ENCODE measurements at places on chromosomes 1 and 21.
A peak's percentile ranks its signal among the peaks of the same experiment; 100 is the strongest.

DNA sequence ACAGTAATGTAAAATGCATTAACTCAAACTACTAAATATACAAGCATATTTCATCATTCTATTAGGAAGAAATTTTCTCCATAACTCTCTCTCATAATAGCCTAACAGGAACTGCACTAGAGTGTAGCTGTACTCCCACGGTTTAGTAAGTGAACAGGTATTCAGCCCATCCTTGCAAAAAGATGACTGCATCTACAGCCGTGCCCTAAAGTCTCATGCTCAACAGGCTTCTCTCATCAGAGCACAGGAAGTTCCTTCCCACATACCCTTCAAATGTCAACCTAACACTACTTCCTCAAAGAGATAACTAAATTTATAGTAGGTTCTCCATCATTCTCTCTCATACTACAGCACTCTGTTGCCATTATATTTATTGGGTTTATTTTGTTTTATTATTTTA lies 251.6 kb downstream of the AKT3 start:
- no peak for DNase-seq

DNA sequence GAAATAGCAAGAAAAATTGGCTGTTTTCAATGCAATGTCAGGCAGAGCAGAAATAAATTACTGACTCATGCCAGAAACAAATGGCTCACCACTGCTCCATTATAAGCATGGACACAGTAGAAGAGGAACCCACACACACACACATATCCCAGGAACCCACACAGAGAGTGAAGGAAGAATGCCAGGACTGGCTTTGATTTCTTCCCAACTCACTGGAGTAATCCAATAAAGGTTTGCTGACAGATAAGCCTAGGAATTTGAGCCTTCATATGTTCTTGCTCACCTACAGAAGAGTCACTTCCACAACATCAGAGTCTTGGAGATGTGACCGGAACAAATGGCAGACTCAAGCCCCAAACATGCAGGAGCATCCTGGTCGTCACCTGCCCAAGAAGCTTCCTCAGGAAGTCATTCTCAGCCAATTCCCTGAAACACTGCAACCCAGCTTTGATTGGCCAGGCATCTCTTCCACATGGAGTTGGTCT lies 2.2 kb downstream of the SH3BP5L start:
- DNase-seq, result no peak

DNA sequence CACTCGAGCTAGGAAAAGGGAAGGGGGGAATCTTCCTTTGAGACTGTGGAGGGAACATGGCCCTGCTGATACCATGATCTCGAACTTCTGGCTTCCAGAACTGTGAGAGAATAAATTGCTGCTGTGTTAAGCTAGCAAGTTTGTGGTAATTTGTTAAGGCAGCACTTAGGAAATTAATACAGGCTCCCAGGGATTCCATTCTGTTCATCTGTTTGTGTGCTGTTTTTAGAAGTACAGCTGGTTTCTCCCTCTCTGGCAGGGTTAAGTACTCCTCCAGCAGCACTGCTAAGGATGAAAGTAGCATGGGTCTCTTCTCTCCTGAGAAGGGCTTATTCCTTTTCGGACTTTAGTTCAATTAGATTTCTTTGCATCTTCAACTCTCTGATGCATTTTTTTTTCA lies 268.3 kb downstream of the HHIPL2 start:
- DNase-seq, result no peak

GRCh38 chr1:160539990-160540858 lies 17.2 kb upstream of the SLAMF6 start:
- no peak for DNase-seq

DNA sequence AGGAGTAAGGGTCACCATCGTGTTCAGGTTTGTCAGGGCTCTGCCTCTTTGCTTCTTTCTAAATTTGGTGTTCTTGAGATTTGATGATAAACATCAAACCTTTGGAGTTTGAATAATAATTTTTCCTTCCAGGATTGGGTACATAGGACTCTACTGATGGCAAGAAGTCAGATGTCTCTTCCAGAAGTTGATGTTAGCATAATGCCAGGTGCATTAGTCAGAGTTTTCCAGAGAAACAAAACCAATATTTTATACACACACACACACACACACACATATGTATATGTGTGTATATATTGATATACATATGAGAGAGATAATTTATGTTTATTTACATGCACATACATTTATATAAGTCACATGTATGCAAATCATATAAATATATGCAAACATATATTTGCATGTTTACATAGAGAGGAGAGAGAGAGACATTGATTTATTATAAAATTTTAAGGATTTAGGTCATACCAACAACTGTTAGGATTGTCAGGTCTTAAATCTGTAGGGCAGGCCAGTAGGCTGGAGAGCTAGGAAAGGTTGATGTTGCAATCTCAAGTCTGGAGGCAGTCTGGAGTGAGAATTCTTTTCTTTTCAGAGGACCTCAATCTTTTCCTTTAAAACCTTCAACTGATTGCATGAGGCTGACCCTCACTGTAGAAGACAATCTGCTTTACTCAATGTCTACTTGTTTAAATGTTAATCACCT lies 199.2 kb downstream of the HLX start:
- DNase-seq, result no peak

- no peak for DNase-seq
These were observed 15.5 kb downstream of the MAP3K7CL start for GRCh38 chr21:29145852-29146453.

- DNase-seq, result no peak
These were observed 11.1 kb upstream of the VPS26C start for GRCh38 chr21:37278199-37278598.

DNA sequence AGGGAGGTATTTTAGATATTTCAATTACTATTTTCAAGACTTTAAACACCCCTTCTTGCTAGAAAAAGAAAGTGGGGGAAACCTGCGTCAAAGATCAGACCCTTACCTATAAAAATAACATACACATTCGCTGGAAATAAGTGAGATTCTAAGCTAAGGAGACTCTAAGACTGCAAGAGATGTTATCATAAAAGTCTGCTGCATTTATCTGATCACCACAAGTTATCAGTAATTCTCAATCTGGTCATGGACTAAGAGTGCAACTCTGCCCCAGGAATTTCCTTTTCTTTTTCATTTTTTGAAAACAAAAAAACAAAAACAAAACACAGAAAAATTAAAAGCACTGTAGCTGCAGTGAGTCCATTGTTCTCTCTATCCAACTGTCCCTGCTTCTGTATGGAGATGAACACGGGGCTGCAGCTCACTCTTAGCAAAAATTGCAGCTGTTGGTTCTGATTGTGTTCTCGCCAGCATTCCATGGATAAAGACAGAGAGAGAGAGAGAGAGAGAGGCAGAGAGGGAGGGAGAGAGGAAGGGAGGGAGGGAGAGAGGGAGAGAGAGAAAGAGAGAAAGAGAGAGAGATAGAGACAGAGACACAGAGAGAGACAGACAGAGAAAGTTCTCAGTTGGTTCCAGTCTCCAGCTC lies 14.1 kb downstream of the XKR8 start:
- DNase-seq, result no peak

DNA sequence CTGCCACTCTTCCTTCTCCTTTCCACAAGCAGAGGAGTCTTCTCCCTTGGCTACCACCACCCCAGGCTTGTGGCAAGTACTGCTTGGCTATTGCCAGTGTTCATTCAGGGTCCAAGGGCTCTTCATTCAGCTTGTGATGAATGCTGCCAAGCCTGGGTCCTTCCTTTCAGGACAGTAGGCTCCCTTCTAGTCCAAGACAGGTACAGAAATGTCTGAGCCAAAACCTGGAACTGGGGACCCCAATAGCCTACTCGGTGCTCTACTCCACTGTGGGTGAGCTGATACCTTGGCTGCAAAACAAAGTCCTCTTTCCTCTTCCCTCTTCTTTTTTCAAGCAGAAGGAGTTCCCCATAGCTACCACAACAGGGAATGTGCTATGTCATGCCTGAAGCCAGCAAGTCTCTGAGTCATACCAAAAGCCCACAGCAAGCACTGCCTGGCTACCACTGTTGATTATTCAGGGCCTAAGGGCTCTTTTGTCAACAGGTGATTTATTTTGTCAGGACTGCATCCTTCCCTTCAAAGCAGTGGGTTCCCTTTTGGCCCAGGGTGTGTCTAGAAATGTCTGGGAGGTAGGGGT lies 268.9 kb downstream of the HHAT start:
- DNase-seq, result no peak

DNA sequence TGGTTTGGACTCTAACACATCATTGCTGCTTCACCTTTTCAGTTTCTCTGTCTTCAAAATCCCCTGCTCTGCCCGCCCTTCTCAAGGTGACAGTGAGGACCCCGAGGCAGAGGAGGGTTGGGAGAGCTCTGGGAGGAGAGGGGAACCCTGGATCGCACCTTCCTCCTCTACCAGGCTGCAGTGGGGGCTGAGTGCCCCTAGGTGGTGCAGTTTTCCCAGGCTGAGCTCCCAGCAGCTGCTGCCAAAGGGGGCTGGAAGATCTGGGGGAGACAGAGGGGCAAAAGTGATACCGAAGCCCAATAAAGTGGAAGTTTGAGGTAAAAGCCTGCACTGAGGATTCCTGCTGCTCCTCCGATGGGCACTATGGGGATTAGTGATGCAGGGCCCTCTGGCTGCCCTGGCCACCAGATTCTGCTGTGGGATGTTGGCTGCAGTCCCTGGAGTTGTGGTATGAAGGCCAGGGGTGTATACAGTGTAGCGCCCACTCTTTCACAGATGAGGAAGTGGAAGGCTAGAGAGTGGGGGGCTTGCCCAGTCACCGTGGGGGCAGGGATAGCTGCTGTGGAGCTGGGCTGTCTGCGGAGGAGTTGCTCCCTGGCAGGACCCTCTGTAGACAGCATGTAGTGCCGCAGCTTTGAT lies 40.7 kb upstream of the SCMH1 start:
- peak; percentile 39 for DNase-seq

GRCh38 chr1:22088331-22088730 lies 35.8 kb downstream of the CDC42 start:
- DNase-seq, result no peak

DNA sequence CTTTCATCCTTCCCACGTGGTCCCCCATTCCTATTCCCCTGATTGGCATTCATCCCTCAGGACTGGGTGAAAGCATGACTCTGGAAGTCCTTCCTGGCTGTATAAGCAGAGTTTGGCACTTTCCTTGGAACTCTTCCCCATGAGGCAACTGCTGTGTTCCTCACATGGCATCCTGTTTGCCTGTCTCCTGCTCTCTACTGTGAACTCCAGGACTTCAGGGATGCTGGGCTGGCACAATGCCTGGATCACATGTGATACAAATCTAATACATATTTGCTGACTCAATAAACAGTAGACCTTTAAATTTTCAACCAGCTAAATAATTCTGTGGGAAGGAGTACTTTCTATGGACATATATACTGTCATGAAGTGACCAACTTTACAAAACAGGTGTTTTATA lies 46.8 kb upstream of the EDEM3 start:
- DNase-seq, result no peak

GRCh38 chr1:158998781-158999161 lies 10.9 kb upstream of the IFI16 start:
- no peak for DNase-seq

DNA sequence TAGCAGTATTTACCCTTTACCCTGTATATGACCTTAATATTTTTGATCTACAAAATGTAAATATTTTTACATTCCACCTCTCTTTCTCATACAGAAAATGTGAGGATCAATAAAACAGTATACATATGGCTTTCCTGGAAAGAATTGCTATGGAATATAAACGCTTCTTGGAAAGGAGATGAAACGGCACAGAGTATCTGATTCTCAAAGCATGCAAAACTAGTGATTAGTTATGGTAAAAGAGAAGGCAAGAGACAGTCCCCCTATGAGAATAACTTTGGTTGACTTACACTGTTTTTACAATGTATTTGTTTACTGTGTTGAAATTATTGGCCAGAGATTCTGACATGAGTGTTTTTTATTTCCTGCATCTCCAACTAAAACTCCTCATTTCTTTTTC lies 204.6 kb upstream of the C21orf91 start:
- no peak for DNase-seq

DNA sequence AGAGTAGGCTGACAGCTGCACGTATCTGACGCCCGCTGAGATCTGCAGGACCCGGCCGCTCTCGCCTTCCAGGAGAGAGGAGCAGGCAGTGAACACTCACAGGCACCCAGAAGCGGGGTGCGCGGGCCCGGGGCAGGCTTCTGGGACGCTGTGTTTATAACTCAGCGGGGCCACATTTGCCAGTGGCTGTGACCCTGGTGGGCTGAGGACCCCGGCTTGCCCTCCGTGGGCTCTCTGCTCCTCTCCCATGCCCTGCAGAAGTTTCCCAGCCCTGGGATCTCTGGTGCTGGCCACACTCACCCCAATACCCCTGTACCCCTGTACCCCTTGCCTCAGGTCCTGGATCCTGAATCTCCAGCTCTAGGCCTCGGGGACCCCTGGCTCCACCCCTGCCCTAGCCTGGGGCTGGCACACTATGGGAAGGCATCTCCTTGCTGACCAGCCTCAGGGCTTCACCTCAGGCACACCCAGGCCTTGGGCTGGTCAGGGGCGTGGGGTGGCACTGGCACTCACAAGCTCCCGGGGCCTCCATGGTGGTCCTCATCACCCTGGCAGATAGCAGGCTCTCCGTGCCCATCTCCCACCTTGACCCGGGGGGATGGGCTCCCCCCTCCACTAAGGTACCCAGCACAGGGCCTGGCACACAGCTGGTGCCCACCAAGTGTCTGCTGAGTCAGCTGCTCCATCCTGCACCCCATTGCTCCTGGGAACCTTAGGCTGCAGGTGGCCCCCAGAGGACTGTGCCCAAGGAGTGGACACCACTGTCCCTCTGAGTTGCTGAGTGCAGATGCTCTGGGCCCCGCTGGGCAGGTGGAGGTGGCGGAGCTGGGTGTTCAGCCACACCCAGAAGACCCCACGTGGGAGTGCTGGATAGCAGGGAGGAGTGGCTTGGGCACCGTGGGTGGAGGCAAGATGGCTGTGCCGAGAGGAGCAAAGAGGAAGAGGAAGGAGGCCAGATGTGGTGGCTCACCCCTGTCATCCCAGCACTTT lies 32.4 kb downstream of the MORN1 start:
- no peak for DNase-seq

DNA sequence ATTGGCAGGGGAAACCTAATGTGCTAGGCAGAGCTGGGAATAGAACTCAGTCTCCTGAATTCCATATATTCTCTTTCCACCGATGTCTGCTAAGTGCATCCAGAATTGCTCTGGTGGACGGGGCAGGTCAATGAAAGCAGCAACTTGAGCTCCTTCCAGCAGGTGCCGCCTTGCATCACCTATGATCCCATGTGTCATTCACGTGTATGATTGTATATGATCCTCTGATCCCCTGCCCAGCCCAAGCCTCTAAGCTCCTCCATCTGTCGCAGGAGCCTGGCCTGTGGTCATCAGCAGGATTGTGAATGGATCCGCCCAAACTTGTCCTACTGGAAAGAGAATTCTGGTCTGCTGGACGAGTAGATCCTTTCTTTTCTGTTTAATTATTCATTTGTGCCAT lies 13.1 kb downstream of the ACTA1 start:
- DNase-seq, result no peak

GRCh38 chr21:43975469-43976098 lies 36.5 kb upstream of the TRAPPC10 start:
- DNase-seq, result peak; percentile 77

GRCh38 chr1:185719021-185719420 lies 15.2 kb upstream of the HMCN1 start:
- DNase-seq, result no peak

GRCh38 chr1:160437432-160438316 lies 37.3 kb downstream of the VANGL2 start:
- no peak for DNase-seq

Data from progenitor cell of endocrine pancreas (in vitro differentiated cells).